ENCODE measurements at places on chromosomes 12 and 14. TPM values are rescaled to one million over a fixed set of nuclear protein-coding genes. Genes with fewer than 3 reads are reported as not detected.

GRCh38 chr14:101594511-101595148 is 33.3 kb downstream of the DIO3 start:
- no peaks in the 10 kb centered on the region for H3K27me3 ChIP-seq
- peaks cover 11% of the 10 kb centered on the region for H3K36me3 ChIP-seq
- DNase-seq, result no peak

- H3K36me3 ChIP-seq, result peaks cover 25% of the 10 kb centered on the region
- H3K4me1 ChIP-seq, result peaks cover 81% of the 10 kb centered on the region
- H3K27ac ChIP-seq, result peak overlapping the region; percentile 82
- DNase-seq, result no peak
Observed at GRCh38 chr12:104466709-104467345, 10.1 kb downstream of the CHST11 start.

GRCh38 chr14:50955373-50956043 is 11.2 kb upstream of the PYGL start:
- peak; percentile 69 for DNase-seq
- H3K36me3 ChIP-seq, result no peaks in the 10 kb centered on the region
- H3K4me1 ChIP-seq, result peaks cover 17% of the 10 kb centered on the region
- H3K27ac ChIP-seq, result peak overlapping the region; percentile 8
- H3K27me3 ChIP-seq, result no peaks in the 10 kb centered on the region

GRCh38 chr12:109779382-109779781 is 53.8 kb downstream of the TRPV4 start:
- no peak for DNase-seq
- peaks cover 5% of the 10 kb centered on the region for H3K4me1 ChIP-seq
- no peaks in the 10 kb centered on the region for H3K27me3 ChIP-seq
- H3K36me3 ChIP-seq, result peaks cover 1% of the 10 kb centered on the region
- H3K4me3 ChIP-seq, result no peak overlapping the region
- H3K27ac ChIP-seq, result no peak overlapping the region

GRCh38 chr12:79911889-79912656 is 22.8 kb downstream of the PPP1R12A start:
- H3K36me3 ChIP-seq, result no peaks in the 10 kb centered on the region
- H3K27me3 ChIP-seq, result no peaks in the 10 kb centered on the region
- H3K4me1 ChIP-seq, result peaks cover 51% of the 10 kb centered on the region
- no peak overlapping the region for H3K4me3 ChIP-seq
- H3K27ac ChIP-seq, result peak overlapping the region; percentile 43
- DNase-seq, result no peak

- H3K4me1 ChIP-seq, result no peaks in the 10 kb centered on the region
- peaks cover 18% of the 10 kb centered on the region for H3K27me3 ChIP-seq
- no peak overlapping the region for H3K4me3 ChIP-seq
- H3K27ac ChIP-seq, result no peak overlapping the region
- no peak for DNase-seq
- peaks cover 5% of the 10 kb centered on the region for H3K36me3 ChIP-seq
Observed at GRCh38 chr12:119614705-119615104, 21.1 kb downstream of the TMEM233 start.

Gene BCL2L2
- total RNA-seq, result 3.2 TPM

Gene KITLG
- total RNA-seq, result 0.05 TPM

Gene KRT85
- not detected for total RNA-seq

- peak overlapping the region; percentile 67 for H3K27ac ChIP-seq
- H3K27me3 ChIP-seq, result no peaks in the 10 kb centered on the region
- DNase-seq, result no peak
- peaks cover 16% of the 10 kb centered on the region for H3K4me1 ChIP-seq
- H3K36me3 ChIP-seq, result peaks cover 3% of the 10 kb centered on the region
Observed at GRCh38 chr12:56267443-56268071, 815 bp downstream of the COQ10A start.

GRCh38 chr12:67315661-67316060 is 46.5 kb downstream of the CAND1 start:
- H3K36me3 ChIP-seq, result peaks cover 10% of the 10 kb centered on the region
- H3K4me1 ChIP-seq, result peaks cover 3% of the 10 kb centered on the region
- H3K27me3 ChIP-seq, result no peaks in the 10 kb centered on the region
- no peak overlapping the region for H3K4me3 ChIP-seq
- H3K27ac ChIP-seq, result no peak overlapping the region

- no peaks in the 10 kb centered on the region for H3K36me3 ChIP-seq
- peak; percentile 11 for DNase-seq
- H3K27me3 ChIP-seq, result no peaks in the 10 kb centered on the region
- H3K4me3 ChIP-seq, result peak overlapping the region; percentile 57
Observed at GRCh38 chr12:28536088-28536487, 345.8 kb downstream of the CCDC91 start.

- peaks cover 5% of the 10 kb centered on the region for H3K27me3 ChIP-seq
- peaks cover 5% of the 10 kb centered on the region for H3K4me1 ChIP-seq
- no peak for DNase-seq
- H3K4me3 ChIP-seq, result no peak overlapping the region
- no peak overlapping the region for H3K27ac ChIP-seq
Observed at GRCh38 chr12:67151886-67152285, 117.3 kb upstream of the CAND1 start.

Gene SLC25A21
- total RNA-seq, result not detected

Gene PLA2G1B
- not detected for total RNA-seq

DNA sequence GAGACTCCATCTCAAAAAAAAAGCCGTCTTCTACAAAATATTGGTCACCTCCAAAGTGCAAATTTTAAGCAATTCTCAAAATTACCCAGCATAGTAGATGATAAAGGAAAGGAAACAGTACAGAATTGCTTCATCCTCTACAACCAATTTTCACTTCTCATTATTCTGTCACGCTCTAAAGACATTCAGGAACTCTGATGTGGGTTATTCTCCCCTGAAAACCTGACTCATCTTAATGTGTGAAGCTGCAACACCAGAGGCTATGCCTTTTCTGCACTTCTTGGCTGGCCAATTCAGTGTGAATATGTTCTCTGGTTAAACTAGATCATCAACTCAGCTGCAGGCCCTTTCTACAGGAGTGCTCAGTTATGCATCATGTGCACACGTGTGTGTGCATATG is 11.0 kb downstream of the PTGER2 start:
- peaks cover 10% of the 10 kb centered on the region for H3K36me3 ChIP-seq
- peaks cover 65% of the 10 kb centered on the region for H3K4me1 ChIP-seq
- peak; percentile 58 for DNase-seq
- H3K4me3 ChIP-seq, result peak overlapping the region; percentile 63

- no peak overlapping the region for H3K27ac ChIP-seq
- no peak for DNase-seq
- peaks cover 5% of the 10 kb centered on the region for H3K4me1 ChIP-seq
- peaks cover 4% of the 10 kb centered on the region for H3K36me3 ChIP-seq
Observed at GRCh38 chr12:70609203-70609602, 28.0 kb downstream of the PTPRB start.

- peaks cover 51% of the 10 kb centered on the region for H3K4me1 ChIP-seq
- peak; percentile 48 for DNase-seq
- peaks cover 9% of the 10 kb centered on the region for H3K36me3 ChIP-seq
- H3K27ac ChIP-seq, result peak overlapping the region; percentile 49
- H3K27me3 ChIP-seq, result no peaks in the 10 kb centered on the region
Observed at GRCh38 chr12:123971770-123972456, 718 bp downstream of the CCDC92 start.

- DNase-seq, result no peak
- peaks cover 3% of the 10 kb centered on the region for H3K36me3 ChIP-seq
- H3K4me1 ChIP-seq, result peaks cover 79% of the 10 kb centered on the region
Observed at GRCh38 chr12:47413806-47414205, 292.0 kb downstream of the RPAP3 start.

- no peak overlapping the region for H3K4me3 ChIP-seq
- H3K27ac ChIP-seq, result peak overlapping the region; percentile 31
- DNase-seq, result peak; percentile 42
- no peaks in the 10 kb centered on the region for H3K27me3 ChIP-seq
- no peaks in the 10 kb centered on the region for H3K4me1 ChIP-seq
Observed at GRCh38 chr14:67837011-67837624, 17.5 kb downstream of the RAD51B start.
